ENCODE measurements at places on chromosomes 2 and 18. TPM values are rescaled to one million over a fixed set of nuclear protein-coding genes. Genes with fewer than 3 reads are reported as not detected.

CGREF1 gene
- 12.1 TPM for total RNA-seq

GKN1 gene
- not detected for total RNA-seq

C2orf78 gene
- 0.10 TPM for total RNA-seq

RIT2 gene
- 0.92 TPM for total RNA-seq

ST8SIA3 gene
- 0.05 TPM for total RNA-seq

NEU4 gene
- total RNA-seq: 0.71 TPM

NOL4 gene
- total RNA-seq: 20.1 TPM

TMEM169 gene
- 0.86 TPM for total RNA-seq

KCNG3 gene
- 1.2 TPM for total RNA-seq

MLPH gene
- 0.69 TPM for total RNA-seq

DNAH6 gene
- 8.8 TPM for total RNA-seq

VWA3B gene
- 0.45 TPM for total RNA-seq

SCN7A gene
- total RNA-seq: 1.7 TPM

D2HGDH gene
- total RNA-seq: 5.3 TPM

RAX gene
- 2.0 TPM for total RNA-seq

C2orf80 gene
- 9.2 TPM for total RNA-seq

KCNJ3 gene
- total RNA-seq: 0.31 TPM

MC2R gene
- 0.44 TPM for total RNA-seq

CFAP65 gene
- total RNA-seq: 0.67 TPM

REG3A gene
- total RNA-seq: not detected

KCTD1 gene
- total RNA-seq: 20.3 TPM

AGXT gene
- not detected for total RNA-seq

IL1RL1 gene
- not detected for total RNA-seq

BUB1 gene
- 2.6 TPM for total RNA-seq

PSD4 gene
- total RNA-seq: 3.1 TPM

MSGN1 gene
- total RNA-seq: not detected

INPP5D gene
- 5.9 TPM for total RNA-seq

PCARE gene
- total RNA-seq: 1.2 TPM

SRD5A2 gene
- not detected for total RNA-seq

PROM2 gene
- total RNA-seq: 1.6 TPM

ENOSF1 gene
- 11.0 TPM for total RNA-seq

ACMSD gene
- total RNA-seq: 0.25 TPM

LCT gene
- total RNA-seq: 0.09 TPM

SPATA3 gene
- not detected for total RNA-seq

NPAS2 gene
- total RNA-seq: 18.3 TPM

FLACC1 gene
- total RNA-seq: 0.90 TPM

ZBTB14 gene
- 18.8 TPM for total RNA-seq

ANKRD36 gene
- total RNA-seq: 20.6 TPM

CHRND gene
- not detected for total RNA-seq

OTOS gene
- total RNA-seq: not detected

OR6B2 gene
- total RNA-seq: not detected

HOXD9 gene
- 8.8 TPM for total RNA-seq

SIX2 gene
- total RNA-seq: 0.83 TPM

IGFBP5 gene
- total RNA-seq: 975 TPM

POTEJ gene
- total RNA-seq: 0.20 TPM

NT5C1B gene
- not detected for total RNA-seq

PLB1 gene
- total RNA-seq: 0.49 TPM

CNGA3 gene
- 2.3 TPM for total RNA-seq
